ENCODE measurements at places on chromosomes 6 and 20.

DNA sequence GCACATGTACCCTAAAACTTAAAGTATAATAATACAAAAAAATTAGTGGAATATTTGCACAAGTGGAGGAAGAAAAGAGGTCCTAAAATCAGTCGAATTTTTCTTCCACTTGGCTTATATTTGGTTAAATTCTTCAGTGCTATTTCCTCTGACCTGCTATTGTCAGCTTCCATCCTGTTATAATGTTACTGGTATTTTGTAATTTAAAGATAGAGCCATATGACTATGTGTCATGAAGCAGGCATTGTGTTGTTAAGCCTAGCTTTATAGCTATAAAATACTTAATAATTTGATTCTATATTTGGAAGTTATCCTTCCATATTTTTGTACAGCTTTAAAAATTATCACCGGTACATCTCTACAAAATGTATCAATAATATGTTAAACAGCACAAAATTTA, 455.9 kb upstream of the MARCKS start:
- no peak for DNase-seq

DNA sequence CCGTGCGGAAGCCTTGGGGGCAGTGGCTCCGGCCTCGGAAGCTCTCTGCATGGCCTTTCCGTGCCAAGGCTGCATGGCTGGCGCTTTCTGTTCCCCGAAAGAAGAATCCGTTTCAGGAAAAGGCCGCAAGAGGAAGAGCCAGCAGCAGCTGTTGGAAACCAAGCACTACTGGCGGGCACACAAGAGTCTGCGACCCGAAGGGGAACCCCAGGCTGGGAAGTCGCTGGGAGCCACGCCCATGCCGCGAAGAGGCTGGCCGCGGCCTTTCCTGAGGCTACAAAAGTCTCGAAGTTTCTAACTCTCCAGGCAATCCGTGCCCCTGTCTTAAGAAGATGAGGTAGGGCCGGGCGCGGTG, at the start of gene CGAS:
CGAS (minus strand) TSS at position 191 of the 355 bp plus-strand sequence; CDS start at position 75, 116 bp downstream.
- DNase-seq, result no peak

GRCh38 chr6:157608221-157609075, 214.6 kb upstream of the SNX9 start:
- no peak for DNase-seq

DNA sequence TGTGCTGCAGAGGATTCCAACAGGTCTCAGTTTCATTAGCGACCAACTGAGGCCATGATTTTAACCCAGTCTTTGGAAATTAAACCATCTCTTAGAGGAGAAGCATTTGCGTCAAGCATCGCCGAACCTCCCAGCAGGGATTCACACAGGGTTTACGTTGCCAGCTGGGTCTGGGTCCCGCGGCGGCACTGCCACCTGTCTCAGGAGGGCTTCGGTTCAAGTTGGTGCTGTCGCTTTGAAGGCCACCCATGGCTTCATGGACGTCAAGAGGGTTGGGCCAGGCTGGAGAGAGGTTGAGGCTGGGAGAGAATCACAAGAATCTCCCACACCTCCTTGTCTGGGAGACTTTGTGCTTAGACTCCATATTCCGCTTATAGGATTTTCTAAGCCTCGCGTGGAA, 43.0 kb upstream of the FRMD1 start:
- DNase-seq, result no peak

DNA sequence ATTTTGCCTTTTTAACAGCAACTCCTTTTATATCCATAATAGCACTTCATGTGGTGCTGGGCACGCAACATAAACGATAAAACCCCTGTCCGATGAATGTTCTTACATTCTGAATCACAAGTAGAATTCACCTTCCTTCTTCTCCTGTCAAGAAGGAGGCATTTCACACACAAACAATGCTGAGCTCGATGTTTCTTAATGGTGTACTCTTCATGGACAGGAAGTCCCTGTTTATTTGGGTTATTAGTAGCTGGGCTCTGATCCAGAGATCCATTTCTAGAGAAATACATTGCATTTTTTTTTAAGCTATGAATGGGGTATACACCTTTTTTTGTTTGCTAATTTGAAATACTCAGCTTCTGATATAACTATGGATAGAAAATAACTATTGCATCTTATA, 82.4 kb downstream of the PPP1R3G start:
- DNase-seq, result peak; percentile 64

DNA sequence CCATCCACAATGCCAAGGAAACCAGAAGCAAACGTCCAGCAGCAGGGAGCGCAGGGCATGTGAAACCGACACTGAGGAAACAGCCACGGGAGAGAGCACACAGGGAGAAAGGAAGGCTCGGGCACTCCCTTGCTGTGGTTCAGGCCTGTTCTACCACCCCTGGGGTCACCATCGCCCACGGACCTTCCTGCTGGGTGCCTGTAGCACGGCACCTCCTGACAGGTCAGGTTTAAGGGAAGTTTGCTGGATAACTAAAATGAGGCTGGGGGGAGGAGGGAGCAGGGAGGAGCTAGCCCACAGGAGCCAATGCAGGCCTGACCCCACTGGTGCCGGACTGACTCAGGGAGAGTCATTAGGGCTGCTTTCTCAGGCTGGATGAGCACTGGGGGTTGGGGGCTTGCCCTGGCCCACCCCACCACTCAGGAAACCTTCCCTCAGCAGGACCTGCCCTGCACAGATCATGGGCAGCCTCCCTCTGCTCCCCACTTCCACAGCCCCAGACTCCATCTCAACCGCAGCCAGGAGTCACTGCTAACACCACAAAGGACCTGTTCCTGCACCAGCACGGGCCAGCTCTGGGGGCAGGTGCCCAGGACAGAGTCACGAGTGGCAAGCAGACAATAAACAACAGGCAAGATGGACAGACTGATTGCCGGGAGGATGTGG, 2.3 kb downstream of the UCKL1 start:
- no peak for DNase-seq

- DNase-seq, result no peak
Observed at GRCh38 chr6:89067796-89068195, 12.8 kb upstream of the PNRC1 start.

GRCh38 chr20:53900380-53900999, 169.9 kb downstream of the BCAS1 start:
- DNase-seq, result no peak

DNA sequence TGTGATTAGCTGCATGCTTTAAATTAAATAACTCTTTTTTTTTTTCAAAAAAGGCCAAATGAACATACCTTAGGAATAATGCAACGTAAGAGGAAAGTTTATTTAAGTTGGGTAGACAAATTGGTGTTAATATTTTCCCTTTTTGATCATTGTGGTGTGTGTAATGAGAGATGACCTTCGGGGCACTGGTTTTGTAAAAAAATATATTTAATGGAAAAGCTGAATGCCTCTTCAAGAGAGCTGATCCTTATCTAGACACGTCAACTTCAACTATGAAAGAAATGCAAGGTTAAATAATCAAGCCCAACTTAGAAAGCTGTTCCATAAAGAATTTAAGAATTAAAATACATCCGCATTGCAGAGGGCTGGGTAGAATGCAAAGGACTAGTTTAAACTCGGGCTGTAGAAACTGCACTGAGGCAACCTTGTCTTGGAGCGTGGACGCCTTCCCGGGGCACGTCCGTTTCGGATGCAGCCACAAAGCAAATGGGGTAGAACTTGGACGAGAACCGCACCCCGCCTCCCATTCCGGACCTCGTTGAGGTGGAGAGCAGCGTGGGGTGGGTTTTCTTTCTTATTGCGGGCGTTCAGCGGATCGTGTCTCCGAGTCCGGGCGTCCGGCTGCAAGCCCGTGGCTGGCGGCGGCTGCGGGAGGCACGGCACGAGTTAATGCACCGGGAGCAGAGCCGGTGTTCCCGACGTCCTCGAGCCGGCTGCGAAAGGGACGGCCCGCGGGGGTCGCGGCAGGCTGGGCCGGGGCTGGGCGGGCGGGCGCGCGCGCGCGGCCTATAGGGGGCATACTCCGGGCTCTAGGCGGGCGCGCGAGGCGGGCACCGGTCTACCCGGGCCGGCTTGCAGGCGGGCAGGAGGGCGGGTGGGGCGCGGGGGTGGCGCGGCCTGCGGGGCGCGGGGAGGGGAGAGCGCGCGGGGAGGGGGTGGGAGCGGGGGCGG, 1.9 kb downstream of the JARID2 start:
- DNase-seq, result peak; percentile 54

DNA sequence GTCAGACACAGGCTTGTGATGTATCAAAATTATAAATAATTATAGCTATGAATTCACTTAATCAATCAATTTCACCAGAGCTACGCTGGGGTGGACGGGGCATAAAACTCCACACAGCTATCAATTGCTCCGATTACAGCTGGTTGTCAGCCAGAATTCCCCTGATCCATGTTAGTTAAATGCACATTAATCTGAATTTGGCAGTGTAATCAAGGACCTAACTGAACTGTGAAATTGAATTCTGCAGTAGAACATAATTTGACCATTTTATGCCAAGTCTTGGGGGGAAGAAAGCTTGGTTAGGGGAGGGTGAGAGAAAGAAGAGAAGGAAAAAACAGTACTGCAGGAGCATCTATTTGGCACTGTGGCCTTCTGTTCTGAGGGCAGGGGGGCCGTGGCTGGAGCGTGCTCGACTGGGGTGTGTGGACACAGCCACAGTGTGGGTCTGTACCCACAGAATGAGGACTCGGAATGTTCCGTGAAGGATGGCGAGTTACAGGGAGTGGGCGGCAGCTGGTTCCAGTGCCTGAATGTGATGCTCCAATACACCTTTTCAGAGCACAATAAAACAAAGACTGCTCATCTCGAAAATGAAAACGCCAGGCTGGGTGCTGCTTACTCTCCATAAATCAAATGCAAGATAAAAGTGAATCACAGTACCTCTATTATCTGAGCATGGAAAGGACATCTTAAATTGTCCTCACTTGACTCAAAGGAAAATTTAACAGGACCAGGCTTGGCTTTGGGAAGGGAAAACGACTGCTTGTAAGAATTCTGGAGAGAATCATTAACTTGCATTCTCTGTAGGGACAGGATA, 59.2 kb downstream of the LAMP5 start:
- no peak for DNase-seq

GRCh38 chr6:133671376-133671775, 217.5 kb upstream of the TCF21 start:
- DNase-seq, result no peak

DNA sequence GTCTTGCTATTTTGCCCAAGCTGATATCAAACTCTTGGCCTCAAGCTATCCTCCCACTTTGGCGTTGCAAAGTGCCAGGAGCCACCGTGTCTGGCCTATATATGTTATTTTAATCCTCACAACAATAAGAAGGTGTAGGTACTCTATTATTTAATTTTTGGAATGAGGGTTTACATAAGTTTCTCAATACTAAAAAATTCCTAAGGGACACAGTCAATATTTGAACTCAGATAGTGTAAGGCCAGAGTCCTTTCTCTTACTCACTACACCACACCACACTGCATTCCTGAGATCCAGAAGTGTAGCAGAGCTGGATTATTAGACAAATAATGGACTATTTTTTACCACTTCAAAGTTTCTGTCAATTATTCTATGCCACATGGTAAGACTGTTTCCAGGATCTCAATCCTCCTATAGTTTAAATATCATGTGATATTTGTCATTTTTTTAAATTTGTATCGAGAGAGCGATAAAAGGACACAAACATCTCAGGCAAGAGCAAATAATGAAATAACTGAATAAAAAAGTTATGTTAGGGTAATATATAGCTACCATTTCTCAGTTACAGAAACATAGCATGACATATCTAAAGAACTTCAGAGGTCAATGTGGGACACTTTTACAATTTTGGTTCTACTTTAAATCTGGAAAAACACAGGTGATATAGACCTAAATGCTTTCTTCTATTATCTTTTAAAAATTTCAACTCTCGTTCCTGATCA, 162.2 kb upstream of the THEMIS start:
- DNase-seq, result no peak

GRCh38 chr6:170139531-170139930, 151.3 kb downstream of the DLL1 start:
- no peak for DNase-seq

DNA sequence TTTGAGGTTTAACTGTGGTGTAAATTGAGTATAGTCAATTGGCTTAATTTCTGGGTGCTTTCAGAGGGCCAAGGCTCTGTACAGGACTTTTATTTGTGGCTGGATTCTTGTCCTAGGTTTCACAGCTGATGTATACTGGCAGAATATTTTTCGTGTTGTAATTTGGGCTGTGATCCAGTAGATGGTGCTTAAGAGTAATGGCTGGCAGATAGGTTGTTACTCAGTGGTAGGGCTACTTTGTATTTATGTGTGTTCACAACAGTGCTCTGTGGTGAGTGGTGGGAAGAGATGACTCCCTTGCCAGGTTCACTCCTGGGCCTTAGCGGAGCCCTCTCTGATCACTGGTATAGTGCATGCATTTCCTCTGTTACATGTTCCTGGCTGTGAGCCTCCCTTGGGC, 34.5 kb upstream of the FERMT1 start:
- no peak for DNase-seq

- no peak for DNase-seq
Observed at GRCh38 chr6:114121913-114122662, 151.1 kb upstream of the HDAC2 start.

DNA sequence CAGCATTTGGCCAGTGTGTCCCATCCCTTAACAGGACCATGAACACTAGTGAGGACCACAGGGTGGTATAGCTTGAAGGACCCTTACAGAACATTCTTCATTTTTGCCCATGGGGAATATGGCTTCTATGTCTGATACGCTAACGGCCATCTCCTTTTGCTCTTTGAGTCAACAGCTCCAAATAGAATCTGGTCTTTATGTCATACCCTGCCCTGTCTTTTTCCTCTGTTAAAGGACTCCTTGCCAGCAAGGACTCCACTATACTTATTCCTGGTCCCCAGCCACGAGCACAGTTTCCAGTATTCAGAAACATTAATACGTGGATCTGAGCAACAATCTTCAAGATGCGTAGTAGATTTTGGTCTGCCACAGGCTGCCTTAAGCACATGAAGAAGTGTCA, 22.5 kb downstream of the SERPINB1 start:
- no peak for DNase-seq

Measured in NCI-H2029 (cell line).